ENCODE measurements at places on chromosomes 3 and 15. TPM values are rescaled to one million over a fixed set of nuclear protein-coding genes. Genes with fewer than 3 reads are reported as not detected.

GRCh38 chr3:13042715-13043271, 30.4 kb downstream of the IQSEC1 start:
- no peak for DNase-seq

- DNase-seq = no peak
Observed at GRCh38 chr15:98794748-98795147, 146.4 kb downstream of the IGF1R start.

- no peak for DNase-seq
Observed at GRCh38 chr3:109784852-109785631, 447.7 kb upstream of the DPPA4 start.

UTS2B gene
- 0.47 TPM for total RNA-seq

- DNase-seq = peak; percentile 39
Observed at GRCh38 chr15:25693321-25694238, 169.5 kb downstream of the ATP10A start.

GRCh38 chr3:60497902-60498301, 753.4 kb downstream of the FHIT start:
- DNase-seq = peak; percentile 3

TRH gene
- not detected for total RNA-seq

- no peak for DNase-seq
Observed at GRCh38 chr3:106376016-106376570, 507.3 kb upstream of the CBLB start.

PPP1R14D gene
- total RNA-seq = 186 TPM

DNA sequence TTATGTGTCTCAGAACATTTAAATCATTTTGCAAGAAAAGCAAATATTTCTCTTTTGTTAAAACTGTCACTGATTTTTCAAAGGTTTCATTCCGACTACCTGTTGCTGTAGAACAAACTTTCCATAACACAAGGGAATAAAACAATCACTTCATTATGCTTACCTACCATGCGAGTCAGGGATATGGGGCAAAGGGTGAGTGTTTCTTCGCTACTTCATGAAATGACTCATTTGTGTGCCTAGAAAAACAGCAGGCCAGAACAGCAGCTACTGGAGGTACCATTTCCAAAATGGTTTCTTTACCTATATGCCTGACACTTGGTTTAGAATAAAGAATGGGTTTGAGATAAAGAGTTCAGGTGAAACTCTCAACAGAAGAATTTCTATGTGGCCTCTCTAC, 712.5 kb downstream of the PLOD2 start:
- DNase-seq = no peak

GRCh38 chr3:53890726-53891475, 758 bp downstream of the SELENOK start:
- DNase-seq = no peak

GRCh38 chr15:46872981-46873330, 844.3 kb upstream of the SEMA6D start:
- no peak for DNase-seq

- no peak for DNase-seq
Observed at GRCh38 chr3:71705681-71706080, 19.5 kb downstream of the EIF4E3 start.

GRCh38 chr3:4686619-4687018, 193.5 kb downstream of the ITPR1 start:
- DNase-seq = no peak

DNA sequence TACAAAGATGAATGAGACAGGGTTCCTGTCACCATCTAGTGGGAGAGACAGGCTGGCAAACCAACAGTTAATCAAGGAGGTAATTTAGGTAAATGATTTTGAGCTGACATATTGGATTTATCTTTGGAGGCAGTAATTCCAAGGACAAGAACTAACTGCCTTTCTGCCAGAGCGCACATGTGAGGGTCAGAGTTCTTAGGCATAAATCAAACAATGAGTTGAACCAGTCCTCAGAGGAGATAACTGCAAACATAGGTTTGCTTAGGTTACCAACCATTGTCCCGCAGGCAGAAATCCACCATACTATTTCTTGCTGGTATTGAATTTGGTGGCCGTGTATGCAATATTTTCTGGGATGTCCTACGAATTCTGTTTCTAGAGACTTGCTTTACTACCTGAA, 14.2 kb upstream of the PPP1R2 start:
- no peak for DNase-seq

- no peak for DNase-seq
Observed at GRCh38 chr3:168722091-168722490, 626.4 kb upstream of the GOLIM4 start.

DNA sequence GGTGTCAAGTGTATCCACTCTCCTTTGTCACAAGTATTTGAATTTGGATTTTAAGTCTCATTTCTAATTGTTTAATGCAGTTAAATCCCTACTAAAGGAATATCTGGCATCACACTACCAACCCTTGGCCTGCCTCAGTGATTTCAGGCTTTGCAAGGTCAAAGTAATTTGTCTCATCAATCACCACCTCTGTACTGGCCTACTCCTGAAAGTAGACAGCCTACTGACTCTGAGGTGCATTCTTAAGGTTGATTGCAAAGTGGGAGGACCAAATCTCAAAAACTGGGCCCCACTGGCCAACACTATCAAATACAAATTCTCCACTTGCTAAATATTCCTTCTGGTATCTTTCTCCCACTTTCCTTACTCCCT, 851 bp upstream of the TEX55 start:
- no peak for DNase-seq

STRA6 gene
- not detected for total RNA-seq

SUCLG2 gene
- total RNA-seq = 238 TPM

LOXL1 gene
- 7.9 TPM for total RNA-seq

DNA sequence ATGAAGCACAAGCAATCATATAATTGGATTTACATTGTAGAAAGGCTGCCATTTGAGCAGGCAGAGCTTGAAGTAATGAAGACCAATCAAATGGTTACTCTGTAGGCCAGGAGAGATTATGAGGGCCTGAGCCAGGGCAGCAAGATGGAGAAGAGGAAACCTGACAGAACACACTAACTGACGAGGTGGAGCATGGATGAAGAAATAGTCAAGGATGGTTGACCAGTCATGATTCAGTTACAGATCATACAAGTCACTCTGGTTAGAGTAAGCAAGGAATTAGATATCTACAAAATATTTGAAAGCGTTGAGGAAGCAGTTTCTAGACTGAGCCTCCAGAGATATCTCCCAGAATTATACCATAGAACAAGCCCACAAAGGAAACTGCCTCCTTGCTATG, 101.8 kb upstream of the THSD4 start:
- DNase-seq = no peak

- DNase-seq = no peak
Observed at GRCh38 chr3:99962703-99963102, 145.0 kb downstream of the CMSS1 start.

GRCh38 chr3:128367761-128368160, 98.9 kb downstream of the DNAJB8 start:
- DNase-seq = no peak

- DNase-seq = no peak
Observed at GRCh38 chr3:186882881-186883685, 40.6 kb downstream of the ADIPOQ start.

EFCAB12 gene
- 0.58 TPM for total RNA-seq

GRCh38 chr3:175713268-175713667, 854.1 kb downstream of the NAALADL2 start:
- DNase-seq = no peak

GRCh38 chr3:66497985-66498671, 2.7 kb downstream of the LRIG1 start:
- no peak for DNase-seq

OR5K3 gene
- total RNA-seq = not detected

ZNF621 gene
- 18.6 TPM for total RNA-seq

ITIH4 gene
- total RNA-seq = 1.9 TPM

GRCh38 chr3:43932921-43933320, 242.2 kb downstream of the ABHD5 start:
- no peak for DNase-seq

- no peak for DNase-seq
Observed at GRCh38 chr3:147458995-147459704, 50.0 kb downstream of the ZIC1 start.

- no peak for DNase-seq
Observed at GRCh38 chr3:5198986-5199731, 11.7 kb downstream of the EDEM1 start.

LRIG1 gene
- total RNA-seq = 72.1 TPM

DNA sequence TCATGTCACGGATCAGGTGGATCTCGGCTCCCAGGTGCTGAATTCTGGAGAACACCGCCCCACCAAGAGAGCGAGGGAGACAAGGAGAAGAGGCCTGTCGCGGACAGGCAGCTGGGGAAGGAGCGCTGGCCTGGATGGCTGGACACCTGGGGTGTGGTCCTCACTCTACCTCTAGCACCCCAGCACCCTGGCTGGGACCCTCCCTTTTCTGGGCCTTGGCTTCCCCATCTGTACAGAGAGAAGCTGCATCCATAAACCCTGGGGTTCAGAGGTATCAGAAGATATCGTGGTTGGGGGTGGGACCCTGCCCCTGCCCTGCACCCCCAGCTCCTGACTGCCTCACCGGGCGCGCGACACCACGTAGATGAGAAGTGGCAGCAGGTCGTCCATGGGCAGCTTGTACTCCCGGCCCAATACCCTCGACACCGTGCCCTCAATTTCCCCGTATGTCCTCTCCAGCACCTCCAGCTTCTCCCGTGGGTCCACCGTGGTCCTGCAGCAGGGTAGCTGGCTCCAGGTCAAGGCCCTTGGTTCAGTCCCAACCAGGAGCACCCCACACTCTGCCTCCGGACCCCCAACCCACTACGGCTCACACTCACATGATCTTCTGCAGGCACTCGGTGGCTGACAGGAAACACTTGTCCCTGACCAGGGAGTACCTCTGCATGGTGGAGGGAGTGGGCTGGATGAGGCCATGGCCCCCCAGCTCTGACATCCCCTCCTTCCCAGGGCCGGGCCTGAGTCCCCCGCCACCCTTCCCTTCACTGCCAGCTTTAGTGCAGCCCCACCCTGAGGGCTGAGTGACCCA, 21.7 kb downstream of the ALS2CL start:
- peak; percentile 31 for DNase-seq

- no peak for DNase-seq
Observed at GRCh38 chr3:53941950-53942349, 50.3 kb upstream of the SELENOK start.

DNA sequence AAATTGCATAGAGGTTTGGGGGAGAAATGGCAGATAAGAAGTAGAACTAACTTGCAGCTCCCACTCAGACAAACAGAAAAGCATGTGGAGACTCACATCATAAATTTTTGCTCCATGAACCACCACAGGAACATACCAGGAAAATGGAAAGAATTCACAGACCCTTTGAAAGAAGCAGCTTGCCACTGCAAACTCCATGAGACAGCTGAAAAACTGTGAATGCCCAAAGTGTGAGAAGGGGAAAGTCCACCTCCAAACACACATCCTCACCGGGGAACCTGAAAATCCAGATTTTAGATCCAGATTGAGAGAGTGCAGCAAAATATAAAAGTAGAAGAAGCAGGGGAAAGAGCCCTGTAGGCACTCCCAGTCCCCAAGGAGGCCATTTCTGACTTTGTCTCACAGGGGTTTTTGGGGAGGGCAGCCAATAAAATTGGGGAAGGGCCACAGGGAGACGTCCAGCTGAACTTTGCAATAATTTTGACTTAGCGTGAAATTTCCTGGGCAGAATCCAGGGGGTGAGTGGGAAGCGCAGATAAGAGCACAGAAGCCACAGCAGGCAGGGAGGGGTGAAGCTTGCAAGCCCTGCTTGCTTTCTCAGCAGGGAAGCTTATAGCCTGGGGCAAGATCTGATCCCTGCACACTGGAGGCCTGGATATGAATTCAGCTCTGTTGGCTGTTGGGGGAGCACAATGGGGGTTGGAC, 183.4 kb upstream of the UBE2E2 start:
- DNase-seq = no peak

DNA sequence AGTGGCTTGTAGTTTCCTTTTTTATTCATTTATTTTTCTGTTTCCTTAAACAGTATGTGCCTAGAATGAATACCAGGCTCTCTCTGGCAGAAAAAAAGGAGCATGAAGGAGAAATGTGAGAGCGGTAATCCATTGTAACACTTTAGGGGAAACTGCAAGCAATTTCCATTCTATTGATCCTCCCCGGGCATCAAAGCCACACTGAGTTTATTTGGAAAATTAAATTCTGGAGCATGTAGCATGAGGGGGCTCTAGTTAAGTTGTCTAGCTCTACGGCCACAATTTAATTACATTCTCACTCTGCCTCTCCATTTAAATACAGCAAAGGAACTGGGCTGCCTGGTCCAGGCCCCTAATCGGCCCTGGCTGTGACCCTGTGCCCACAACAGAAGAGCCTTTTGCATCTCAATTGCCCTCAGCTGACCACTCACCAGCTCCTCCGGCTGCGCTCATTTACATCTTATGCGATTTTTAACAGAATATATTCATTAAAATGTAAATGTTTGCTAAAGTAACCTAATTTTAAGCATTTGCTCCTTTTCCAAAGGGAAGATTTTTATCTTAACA, 72.9 kb downstream of the MEGF11 start:
- DNase-seq = no peak

PP2D1 gene
- total RNA-seq = not detected

GABRG3 gene
- 0.03 TPM for total RNA-seq

- no peak for DNase-seq
Observed at GRCh38 chr3:141375381-141376301, 7.3 kb downstream of the ZBTB38 start.

DNA sequence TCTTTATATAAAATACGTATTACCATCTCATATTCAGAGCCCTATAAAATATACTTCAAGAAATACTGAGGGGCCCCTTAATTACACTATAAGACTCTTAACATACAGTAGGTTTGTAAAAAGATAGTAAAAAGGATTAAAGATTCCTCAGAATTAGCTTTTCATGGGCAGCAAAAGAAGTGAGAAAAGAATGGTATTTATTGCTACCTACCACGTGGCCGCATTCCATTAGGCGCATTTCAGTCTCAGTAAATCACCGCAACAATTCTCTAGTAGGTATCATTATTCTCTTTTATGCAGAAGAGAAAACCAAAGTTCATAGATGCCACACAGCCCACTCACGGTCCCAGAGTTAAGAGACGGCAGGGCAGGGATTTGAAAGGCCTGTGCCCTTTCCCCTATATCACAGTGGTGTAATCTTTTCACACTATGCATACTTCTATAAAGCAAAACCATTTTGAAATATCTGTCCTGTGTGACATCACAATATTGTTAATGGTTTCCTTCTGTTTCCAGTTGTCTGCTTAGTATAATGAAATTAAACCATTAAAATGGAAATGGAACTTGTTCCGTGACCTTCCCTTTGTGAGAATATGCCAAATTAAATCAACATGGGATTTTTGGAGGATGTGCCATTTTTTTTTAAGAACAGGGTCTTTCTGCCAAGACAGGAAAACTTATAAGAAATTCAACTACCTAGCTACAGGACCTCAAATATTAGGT, 1072.2 kb downstream of the FHIT start:
- DNase-seq = no peak

- DNase-seq = no peak
Observed at GRCh38 chr3:157447026-157447694, 10.5 kb downstream of the PTX3 start.

GRCh38 chr3:54631516-54632325, 296.1 kb downstream of the LRTM1 start:
- no peak for DNase-seq

- no peak for DNase-seq
Observed at GRCh38 chr3:110598847-110599490, 472.6 kb upstream of the NECTIN3 start.
